ELR (cell line): ENCODE measurements at places on chromosomes 11 and 22.
A peak's percentile ranks its signal among the peaks of the same experiment; 100 is the strongest.

DNA sequence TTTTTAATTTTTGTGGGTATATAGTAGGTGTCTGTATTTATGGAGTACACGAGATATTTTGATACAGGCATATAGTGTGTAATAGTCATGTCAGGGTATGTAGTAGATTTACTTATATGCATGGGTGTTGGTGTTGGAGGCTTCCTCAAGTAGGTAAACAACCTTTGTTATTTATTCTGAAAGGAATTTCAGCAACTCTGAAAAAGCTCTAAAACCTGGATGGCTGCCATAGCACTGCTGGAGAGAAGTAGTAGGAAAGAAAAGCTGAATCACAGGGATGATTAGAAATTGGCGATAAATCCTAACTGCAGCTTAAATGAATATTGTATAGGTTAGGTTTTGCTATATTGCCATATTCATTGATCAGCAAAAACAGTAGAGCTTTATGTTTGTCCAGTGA, 44.4 kb upstream of the ST14 start:
- peak; percentile 23 for DNase-seq

DNA sequence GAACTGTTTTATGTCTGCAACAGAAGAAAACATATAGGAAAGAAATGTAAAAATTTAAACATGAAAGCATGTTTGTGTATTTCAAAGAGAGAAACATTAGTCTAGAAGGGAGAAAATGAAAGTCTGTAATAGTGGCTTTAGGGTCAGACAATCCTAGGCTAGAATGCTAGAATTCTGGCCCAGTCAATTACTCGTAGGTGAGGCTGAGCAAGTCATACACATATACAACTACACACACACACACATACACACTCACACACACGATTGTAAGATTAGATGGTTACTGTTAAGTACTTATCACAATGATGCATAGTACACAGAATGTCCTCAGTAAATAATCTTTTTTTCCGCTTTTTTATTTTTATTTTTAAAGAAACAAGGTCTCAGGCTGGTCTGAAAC, 37.7 kb upstream of the PCF11 start:
- no peak for DNase-seq

- DNase-seq: peak; percentile 34
Observed at GRCh38 chr22:46065691-46066454, 84.5 kb upstream of the PPARA start.

- peak; percentile 58 for DNase-seq
Observed at GRCh38 chr11:35304386-35304775, 115.0 kb downstream of the SLC1A2 start.

DNA sequence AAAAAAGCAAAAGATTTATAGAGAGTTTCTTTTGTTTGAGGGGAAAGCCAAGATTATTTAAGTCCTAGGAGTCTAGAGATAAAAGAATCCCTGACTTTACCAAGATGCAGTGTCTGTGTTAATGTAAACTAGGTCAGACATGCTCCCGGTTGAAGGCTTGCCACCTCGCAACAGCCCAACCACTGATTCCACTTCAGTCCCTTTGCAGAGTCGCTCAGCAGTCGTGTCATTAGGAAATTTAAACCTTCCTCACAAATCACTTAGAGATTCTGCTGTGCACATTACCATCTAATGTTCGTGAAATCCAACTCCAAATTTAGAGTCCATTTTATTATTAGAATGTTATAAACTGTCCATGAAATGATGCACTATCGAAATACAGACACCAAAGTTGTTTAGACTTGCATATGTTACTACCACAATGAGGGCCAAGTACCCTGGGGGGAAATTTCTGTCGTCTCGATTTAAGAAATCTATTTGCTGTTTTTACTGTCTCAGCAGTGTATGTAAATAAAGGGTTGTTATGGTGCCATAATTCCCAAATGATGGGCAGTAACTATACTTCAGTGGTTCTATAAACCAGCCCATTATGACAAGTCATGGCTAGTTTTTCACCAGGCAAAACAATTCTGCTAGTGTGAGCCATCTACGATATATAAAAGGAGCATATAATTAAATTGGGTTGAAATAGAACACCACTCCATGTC, 101.4 kb upstream of the MTNR1B start:
- DNase-seq: no peak
